ENCODE measurements at places on chromosomes 7 and 10. TPM values are rescaled to one million over a fixed set of nuclear protein-coding genes. Genes with fewer than 3 reads are reported as not detected.

Gene IFT22
- 16.2 TPM for total RNA-seq

Gene SLC18A3
- not detected for total RNA-seq

Gene CRYGN
- not detected for total RNA-seq

Gene UPF2
- total RNA-seq, result 20.1 TPM

Gene PRSS37
- not detected for total RNA-seq

Gene C1GALT1
- 33.9 TPM for total RNA-seq

Gene CALML5
- not detected for total RNA-seq

Gene CLRN3
- total RNA-seq, result not detected

Gene FAM25C
- not detected for total RNA-seq

Gene LRGUK
- 0.49 TPM for total RNA-seq

Gene EPDR1
- total RNA-seq, result 70.3 TPM

GRCh38 chr7:150435390-150436073 lies 14.9 kb upstream of the GIMAP8 start:
- no peak for DNase-seq

DNA sequence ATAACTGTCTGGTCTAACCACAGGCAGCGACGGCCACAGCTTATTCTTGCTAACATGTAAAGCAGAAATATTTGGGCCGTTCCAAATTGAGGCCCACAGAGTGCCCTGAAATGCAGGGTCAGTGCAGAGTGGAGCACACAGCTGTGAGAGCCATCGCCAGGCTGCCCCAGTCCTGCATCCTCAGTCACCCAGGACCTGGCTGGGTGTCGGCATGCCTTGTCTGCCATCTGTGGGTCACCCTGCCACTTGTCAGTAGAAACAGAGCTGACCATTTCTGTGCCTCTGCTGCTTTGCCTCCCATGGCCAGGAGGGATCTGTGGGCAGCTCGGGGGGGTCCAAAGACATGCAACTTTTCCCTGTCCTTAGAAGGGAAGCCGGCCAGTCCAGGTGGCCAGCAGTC lies 57.3 kb upstream of the BTBD16 start:
- DNase-seq, result no peak

- no peak for DNase-seq
These were observed 28.2 kb downstream of the COL1A2 start for GRCh38 chr7:94422827-94423460.

DNA sequence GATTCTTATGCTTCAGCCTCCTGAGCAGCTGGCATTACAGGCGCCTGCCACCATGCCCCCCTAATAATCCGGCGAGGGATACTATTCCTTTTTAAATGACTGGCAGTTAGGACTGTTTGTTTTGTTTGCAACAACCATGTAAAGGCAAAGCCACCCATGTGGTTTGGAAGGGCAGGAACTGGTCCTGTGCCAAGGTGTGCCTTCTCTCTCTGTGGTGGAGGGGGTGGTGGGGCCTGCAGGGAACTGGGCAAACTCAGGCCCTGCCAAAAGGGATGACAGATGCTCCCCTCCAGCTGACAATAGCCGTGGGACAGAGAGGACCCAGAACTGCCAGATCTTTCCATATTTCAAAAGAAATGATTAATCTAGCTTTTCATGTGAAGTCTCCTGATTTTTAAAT lies 23.5 kb upstream of the WAPL start:
- no peak for DNase-seq

DNA sequence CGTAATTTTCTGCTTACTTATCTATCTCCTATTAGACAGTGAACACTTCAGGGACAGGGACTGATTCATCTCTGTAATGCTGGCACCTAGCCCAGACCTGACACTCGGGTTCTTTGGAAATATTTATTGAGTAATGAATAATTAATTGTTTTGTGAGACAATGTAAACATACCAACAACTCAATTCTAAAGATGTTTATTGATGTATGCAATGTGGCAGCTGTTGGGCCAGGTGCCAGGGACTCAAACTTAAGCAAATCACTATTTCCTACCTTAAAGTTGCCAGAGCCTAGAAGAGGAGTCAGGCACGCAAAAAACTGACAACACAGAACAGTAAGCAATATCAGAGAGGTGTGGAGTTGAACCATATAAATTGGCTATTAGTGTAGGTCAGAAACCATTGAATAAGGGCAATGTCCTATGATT lies 63.6 kb upstream of the BMPER start:
- DNase-seq, result no peak

GRCh38 chr7:64883113-64883905 lies 19.8 kb upstream of the ZNF273 start:
- DNase-seq, result no peak

- DNase-seq, result peak; percentile 26
These were observed 42.8 kb upstream of the ZRANB1 start for GRCh38 chr10:124899151-124899550.

DNA sequence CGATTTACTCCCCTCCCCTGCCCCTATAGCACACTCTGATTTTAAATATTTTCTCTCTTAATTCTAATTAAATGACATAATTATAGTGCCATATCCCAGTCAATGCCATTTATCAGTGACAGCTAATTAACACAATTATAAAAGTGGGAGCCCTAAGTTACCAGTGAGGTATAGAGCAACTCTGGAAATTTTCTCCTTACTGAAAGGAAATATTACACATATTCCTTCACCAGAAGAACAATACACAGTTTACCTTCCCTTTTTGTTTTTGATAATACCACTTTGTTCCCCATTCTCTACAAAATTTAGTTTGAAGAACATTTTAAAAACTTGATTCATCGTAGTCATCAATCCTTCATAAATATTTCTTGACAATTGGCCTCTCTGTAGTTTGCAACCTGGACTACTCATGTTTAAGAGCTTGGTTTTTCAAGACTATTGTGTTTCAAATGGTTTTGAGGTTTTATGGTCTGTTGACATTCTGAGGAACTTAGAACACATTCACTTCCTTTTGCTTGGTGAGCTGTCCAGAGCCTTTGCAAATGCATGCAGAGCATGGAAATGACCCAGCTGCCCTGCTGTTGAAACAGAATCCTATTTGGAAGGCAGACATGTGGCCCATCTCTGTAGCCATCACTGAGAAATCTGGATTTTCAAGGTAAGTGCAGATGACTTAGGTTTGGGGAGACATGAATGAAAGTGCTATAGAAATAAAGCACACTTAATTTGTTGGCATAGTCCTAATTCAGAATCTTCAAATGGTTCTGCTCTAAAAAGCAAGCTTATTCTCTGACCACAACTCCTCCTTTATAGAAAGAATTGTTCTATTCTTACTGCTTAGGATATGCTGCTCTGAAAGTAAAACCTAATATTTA lies at the start of gene GPR141:
Gene GPR141, plus strand, starts transcription at position 521 of the 875 bp plus-strand sequence. CDS start 56,628 bp downstream, outside the sequence.
- DNase-seq, result no peak

- DNase-seq, result no peak
These were observed 2.8 kb downstream of the CLCN1 start for GRCh38 chr7:143318661-143319060.

- DNase-seq, result no peak
These were observed 17.3 kb downstream of the KDM7A start for GRCh38 chr7:140159497-140159896.

DNA sequence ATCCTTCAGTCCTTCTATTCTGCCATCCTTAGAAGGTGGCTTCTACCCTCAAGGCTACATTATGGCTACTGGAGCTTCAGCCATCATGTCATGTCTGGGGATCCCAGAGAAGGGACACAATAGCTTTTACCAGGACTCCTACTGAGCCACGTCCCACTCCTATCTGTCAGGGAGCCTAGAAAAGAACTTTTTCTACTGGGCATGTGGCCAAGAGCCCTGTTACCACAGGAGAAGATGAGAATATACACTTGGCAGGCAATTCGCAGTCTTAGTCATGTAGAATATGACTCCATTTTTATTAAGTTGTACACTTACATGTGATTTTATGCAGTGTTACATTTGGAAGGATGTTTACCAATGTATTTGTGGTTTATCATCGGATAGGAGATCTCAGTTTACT lies 64.6 kb upstream of the KCNMA1 start:
- DNase-seq, result no peak

- no peak for DNase-seq
These were observed 68.6 kb downstream of the DYNC2I1 start for GRCh38 chr7:158924956-158925355.

GRCh38 chr7:104327534-104327933 lies 869 bp upstream of the LHFPL3 start:
- DNase-seq, result no peak

- DNase-seq, result no peak
These were observed 257.6 kb downstream of the GATA3 start for GRCh38 chr10:8312079-8312478.

- no peak for DNase-seq
These were observed 74.6 kb downstream of the COL13A1 start for GRCh38 chr10:69876286-69876685.

GRCh38 chr10:61669849-61670248 lies 7.1 kb downstream of the CABCOCO1 start:
- DNase-seq, result no peak

Measured in upper lobe of right lung (tissue), 1 donor.